Epithelial cell of prostate (primary cell): ENCODE measurements at places on chromosomes 11 and 22.

DNA sequence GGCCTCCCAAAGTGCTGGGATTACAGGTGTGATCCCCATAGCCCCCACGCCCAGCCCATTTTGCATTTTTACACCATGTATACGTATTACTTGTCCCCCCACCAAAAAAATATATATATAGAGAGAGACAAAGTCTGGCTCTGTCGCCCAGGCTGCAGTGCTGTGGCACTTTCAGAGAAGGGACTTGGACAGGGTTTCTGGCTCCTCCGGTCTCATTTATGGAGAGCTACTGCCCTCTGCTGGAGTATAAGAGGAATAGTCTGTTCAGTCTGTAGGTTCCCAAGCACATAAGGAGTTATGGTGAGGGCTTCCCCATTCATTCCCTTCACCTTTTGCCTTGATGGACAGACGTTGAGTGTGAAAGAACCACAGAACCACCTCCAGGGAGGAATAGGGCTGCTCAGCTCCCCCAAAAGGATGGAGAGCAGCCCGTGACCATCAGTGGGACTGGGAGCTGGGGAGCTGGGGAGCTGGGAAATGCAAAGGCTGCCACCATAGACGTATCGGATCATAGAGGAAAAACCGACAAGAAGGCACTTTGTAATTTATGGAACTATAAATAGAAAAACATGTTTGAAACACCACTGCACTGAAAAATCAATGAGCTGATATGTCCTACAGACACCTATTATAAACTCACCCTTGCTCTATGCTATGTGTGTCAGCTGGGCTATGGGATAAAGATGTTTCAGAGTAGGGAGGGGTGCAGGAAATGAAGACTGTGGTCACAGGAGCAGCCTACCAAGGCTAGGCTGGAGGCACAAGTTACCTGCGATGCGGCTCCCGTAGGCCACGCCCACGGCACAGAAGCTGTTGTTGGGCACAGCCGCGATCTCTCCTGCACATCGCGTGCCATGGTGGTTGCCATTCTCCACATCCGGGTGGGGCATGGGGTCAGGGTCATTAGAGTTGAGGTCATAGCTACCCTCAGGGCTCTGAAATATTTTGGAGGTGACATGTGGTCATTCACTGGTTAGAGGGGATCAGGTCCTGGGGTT lies 5.2 kb downstream of the PCSK7 start:
- DNase-seq, result peak; percentile 12

- no peak for DNase-seq
These were observed 661.5 kb downstream of the BRD1 start for GRCh38 chr22:49166211-49166610.

GRCh38 chr11:132296946-132297610 lies 926.7 kb downstream of the NTM start:
- DNase-seq, result no peak

DNA sequence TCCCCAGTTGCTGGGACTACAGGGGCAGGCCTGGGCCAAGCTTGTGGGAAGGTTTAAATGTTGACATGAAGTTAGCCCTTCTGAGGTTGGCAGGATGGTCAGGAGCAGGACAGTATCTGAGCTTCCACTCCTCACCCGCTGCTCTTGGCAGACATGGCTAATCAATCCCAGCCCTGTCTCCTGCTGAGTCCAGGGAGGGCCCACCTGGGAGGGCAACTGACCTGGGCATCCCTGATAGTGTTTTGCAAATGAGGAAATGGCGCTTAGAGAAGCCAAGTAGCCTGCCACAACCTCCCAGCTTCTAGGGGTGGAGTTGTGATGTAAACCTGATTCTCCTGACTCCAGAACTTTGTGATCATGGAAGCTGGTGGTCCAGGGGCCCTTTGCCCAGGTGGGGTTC lies 16.7 kb downstream of the FLRT1 start:
- DNase-seq, result no peak

DNA sequence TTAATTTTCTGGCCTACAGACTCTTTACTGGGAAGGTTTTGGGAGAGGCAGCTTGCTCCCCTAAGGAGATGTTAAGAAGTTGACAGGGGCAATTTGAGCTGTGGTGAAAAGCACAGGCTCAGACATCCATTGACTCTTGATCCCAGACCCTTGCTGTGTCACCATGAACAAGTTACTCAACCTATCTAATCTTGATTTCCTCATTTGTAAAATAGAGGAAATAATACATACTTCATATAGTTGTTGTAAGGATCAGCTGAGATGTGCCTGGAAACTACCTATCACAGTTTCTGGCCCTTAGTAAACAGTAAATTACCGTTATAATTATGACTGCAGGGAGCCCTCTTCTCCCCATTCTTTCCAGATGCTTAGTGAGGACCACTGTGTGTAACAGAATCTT lies 16.6 kb upstream of the SCGB1D4 start:
- no peak for DNase-seq

GRCh38 chr22:40512426-40513136 lies 123.9 kb downstream of the MRTFA start:
- no peak for DNase-seq

DNA sequence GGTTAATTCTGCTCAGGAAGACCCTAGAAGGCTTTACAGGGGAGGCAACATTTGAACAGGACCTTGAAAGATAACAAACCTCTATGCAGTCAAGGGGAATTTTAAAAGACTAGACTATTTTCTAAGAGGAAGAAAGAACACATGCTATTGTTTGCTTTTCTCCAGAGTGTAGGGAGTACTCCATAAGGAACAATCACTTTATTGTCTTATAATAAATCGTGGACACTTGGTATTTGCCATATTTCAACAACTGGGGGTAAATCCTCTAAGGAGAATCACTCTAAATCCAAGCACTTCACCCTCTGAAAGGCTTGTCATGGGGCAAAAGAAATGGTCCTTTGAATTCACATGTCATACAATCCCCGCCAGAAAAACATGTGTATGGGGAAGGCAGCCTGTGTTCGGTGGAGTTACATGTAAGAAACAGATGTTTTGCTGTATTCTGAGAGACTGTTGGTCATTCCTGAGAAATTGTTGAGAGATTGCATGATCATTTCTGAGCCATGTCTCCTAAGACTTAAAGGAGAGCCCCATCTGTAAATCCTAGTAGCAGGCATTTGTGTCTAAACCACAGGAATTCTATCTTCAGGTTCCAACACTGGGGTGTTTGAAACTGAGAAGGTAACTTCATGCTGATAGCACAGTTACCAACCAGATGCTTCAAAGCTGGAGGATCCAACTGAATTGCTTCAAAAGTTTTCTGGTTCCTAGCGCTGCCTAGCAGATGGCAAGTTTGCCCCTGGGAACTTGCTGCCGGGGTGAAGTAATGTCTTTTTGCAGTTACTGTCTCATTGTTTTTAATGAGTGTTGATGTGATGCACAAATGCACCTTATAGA lies 66.8 kb downstream of the FZD4 start:
- no peak for DNase-seq

DNA sequence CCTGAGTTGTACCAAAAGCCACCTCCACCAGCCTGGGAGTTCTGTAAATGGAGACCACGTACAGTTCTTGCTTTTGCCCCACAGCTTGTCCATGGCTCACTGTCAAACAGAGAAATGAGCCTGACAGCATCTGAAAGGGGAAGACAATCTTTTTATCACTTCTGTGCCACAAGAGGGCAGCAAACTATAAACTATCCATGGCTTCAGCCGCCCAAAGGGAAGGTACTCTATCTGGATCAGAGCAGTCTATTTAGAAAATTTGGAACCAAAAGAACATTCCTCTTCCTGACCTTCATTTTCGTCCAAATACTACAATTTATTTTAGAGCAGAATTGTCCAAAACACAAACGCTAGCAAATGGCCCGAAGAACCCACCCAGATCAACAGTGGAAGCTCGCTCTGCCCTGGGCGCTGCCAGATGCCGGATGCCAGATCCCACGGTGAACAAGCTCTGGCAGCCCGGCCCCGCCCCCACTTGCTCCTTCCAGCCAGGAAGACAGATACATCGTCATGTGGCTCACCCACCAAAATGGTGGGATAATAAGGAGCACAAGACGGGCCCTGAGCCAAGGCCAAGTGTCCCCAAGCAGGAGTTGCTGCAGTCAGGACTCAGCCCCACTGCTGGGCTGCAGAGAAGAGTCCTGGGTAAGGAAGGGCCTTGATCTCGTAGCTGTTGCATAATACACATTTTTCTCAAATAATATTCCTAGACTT lies 23.9 kb upstream of the SCGB1A1 start:
- DNase-seq, result peak; percentile 37

GRCh38 chr11:104679258-104679657 lies 219.0 kb downstream of the CASP12 start:
- no peak for DNase-seq

GRCh38 chr22:44348971-44349560 lies 36.3 kb upstream of the SHISAL1 start:
- DNase-seq, result no peak

GRCh38 chr22:46758121-46758520 lies 4.3 kb upstream of the TBC1D22A start:
- DNase-seq, result no peak

DNA sequence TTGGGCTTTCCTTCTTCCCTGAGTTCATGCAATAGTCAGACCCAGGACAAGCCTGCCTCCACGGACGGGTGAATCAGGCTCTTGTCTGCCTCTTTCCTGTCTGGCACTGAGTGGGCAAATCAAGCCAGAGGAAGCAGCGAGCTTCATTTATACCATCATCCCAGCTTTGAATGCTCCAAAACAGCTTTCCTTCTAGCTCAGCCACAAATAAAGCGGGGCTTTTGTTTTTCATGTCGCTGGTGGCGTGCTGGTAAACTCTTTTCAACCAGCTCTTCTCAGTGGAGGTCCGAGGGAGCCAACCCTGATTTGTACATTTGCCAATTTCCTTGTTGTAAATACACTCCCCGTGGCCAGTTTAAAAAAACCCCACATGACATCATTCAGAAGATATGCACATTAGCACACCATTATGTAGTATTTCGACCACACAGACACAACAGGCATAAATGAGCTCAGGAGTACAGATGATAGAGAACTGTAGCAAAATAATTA lies 8.6 kb downstream of the C11orf91 start:
- DNase-seq, result peak; percentile 92

GRCh38 chr11:18081551-18081950 lies 24.3 kb downstream of the SAAL1 start:
- DNase-seq, result no peak

- no peak for DNase-seq
These were observed 19.4 kb downstream of the NELL1 start for GRCh38 chr11:20688761-20689160.

DNA sequence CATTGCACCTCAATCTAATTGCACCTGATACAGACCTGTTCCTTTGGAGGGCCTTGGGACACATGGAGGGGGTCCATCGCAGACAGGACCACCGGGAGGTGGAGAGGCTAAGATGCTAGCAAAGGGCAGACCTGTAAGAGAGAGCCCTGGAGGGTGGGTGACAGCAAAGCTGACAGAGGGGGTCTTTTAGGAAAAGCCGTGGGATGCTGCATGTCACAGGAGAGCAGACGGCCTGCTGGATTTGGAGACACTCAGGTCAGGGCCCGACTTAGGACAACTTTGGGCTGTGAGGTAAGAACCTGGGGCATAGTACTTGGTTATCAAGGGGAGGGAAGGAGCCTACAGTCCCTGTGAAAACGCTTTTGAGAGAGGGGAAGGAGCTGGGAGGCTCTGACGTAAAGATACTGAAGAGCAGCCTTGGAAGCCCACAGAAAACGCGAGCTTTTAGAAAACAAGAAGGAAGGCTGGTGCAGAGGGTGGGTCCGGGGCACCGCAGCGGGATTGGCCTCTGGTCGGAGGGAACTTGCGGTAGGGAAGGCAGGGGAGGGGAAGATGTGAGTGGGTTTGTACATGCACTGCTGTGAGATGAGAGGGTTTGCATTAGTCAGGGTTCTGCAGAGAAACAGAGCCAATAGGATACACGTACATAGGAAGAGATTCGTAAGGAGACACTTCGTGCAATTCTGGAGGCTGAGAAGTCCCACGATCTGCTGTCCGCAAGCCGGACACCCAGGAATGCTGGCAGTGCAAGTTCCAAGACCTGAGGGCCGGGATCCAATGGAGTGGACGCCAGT lies 868.5 kb downstream of the TBC1D22A start:
- DNase-seq, result no peak

- no peak for DNase-seq
These were observed 32.9 kb downstream of the RPL27A start for GRCh38 chr11:8715501-8715900.

GRCh38 chr11:95593111-95593510 lies 196.5 kb downstream of the FAM76B start:
- DNase-seq, result no peak

GRCh38 chr11:2511421-2512369 lies 66.9 kb downstream of the KCNQ1 start:
- DNase-seq, result no peak

DNA sequence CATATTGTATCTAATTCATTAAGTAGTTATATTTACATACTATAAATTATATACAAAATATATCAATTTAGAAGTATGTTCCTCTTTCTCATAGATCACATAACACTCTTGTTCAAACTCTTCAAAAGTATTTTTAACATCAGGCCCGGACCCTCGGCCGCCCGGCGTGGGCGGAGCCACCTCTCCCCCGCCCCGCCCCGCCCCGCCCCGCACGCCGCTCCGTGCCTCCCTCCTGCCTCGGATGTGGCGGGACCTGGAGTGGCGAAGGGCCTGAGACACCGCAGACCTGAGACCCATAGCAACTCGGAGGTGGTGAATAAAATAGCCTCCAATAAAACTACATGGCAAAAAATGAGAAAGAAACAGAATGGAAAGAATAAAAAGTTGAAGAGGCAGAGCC lies 105.9 kb upstream of the BDNF start:
- DNase-seq, result no peak

- no peak for DNase-seq
These were observed 34.1 kb downstream of the RSPH14 start for GRCh38 chr22:23107487-23108248.

DNA sequence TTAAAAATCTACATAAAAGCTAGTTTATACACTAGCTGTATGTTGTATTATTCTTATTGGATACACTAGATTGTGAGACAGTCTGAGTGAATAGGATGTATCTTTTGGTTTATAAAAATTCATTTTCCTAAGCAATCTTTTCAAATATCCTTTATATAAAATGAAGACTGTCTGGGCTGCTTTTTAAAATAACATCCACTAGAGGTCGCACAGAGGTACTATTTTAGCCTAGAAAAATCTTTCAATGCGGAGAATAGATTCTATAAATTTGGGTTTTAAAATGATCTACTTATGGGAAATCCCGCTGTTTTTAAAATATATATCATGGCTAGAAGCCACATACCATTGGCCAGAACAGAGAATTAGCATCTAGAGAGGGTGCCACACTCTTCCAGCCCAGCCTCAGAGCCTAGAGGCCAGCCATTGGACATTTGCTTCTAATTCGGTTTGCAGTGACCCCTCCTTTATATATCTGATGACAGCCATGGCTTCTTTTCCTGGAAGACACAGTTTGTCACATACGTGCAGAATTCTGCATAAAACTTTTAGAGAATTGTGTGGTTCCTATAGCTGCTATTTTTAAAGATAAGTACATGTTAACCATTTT lies 7.3 kb downstream of the C11orf97 start:
- no peak for DNase-seq

- no peak for DNase-seq
These were observed 135.0 kb upstream of the NECTIN1 start for GRCh38 chr11:119863851-119864601.

- no peak for DNase-seq
These were observed 191 bp upstream of the DEAF1 start for GRCh38 chr11:695288-695537.

GRCh38 chr22:29702000-29702930 lies 17.5 kb upstream of the CABP7 start:
- no peak for DNase-seq
